ENCODE measurements at places on chromosomes 13 and 19. TPM values are rescaled to one million over a fixed set of nuclear protein-coding genes. Genes with fewer than 3 reads are reported as not detected.

GRCh38 chr19:6109947-6110346 is 353 bp downstream of the RFX2 start:
- DNase-seq: no peak
- no peaks in the 10 kb centered on the region for H3K27me3 ChIP-seq
- H3K4me1 ChIP-seq: peaks cover 37% of the 10 kb centered on the region
- peak overlapping the region; percentile 97 for H3K4me3 ChIP-seq
- peak overlapping the region; percentile 96 for H3K27ac ChIP-seq
- H3K36me3 ChIP-seq: no peaks in the 10 kb centered on the region

GRCh38 chr19:24051516-24051915 is 35.5 kb upstream of the ZNF254 start:
- H3K27ac ChIP-seq: no peak overlapping the region
- peaks cover 63% of the 10 kb centered on the region for H3K36me3 ChIP-seq
- no peaks in the 10 kb centered on the region for H3K27me3 ChIP-seq
- DNase-seq: no peak
- H3K4me1 ChIP-seq: no peaks in the 10 kb centered on the region

DNA sequence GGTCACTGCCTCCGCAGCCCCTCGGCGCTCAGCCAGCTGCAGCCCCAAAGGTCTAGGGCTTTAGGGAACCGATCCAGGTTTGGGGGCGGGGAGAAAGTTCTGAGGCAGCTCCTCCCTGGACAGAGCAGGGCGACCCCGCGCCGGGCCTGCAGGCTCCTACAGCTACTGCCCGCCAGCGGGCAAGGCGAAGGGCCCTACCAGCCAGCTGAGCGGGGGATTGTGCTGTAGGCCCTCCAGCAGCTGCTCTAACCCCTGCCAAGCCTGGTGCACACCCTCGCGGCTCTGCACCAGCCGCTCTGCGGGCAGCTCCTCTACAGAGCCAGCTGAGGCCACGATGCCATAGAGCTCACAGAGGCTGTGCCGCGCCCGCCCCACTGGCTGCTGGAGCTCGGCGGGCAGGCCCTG is 14.0 kb downstream of the PLIN4 start:
- H3K27ac ChIP-seq: peak overlapping the region; percentile 53
- peaks cover 36% of the 10 kb centered on the region for H3K36me3 ChIP-seq
- H3K4me3 ChIP-seq: no peak overlapping the region
- H3K27me3 ChIP-seq: no peaks in the 10 kb centered on the region
- no peak for DNase-seq

The ZNF837 gene
- total RNA-seq: 2.2 TPM

The ZNF57 gene
- 2.2 TPM for total RNA-seq

Measured in esophagus muscularis mucosa (tissue), 4 donors.